ENCODE measurements at places on chromosomes 16 and 17.
A peak's percentile ranks its signal among the peaks of the same experiment; 100 is the strongest.

DNA sequence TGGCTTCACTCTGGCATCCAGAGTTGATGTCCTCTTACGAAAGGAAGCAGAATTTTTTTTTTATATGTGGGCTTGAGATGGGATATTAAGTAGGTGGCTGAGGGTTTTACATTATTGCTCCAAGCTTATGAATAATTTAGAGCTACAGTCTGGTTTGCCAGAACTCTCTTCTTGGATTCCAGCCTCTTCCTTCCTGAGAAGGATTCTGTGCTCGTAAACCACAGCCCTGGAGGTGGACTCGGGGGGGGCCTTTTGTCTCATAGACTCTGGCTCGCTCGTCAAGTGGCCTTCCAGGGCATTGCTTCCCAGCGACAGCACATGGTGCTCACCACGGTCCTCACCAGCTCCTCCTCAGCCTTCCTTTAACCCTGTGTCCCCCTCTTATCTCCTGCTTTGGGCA, 43.2 kb downstream of the TMEM11 start:
- no peak for DNase-seq

GRCh38 chr16:26129997-26130396, 438.2 kb downstream of the HS3ST4 start:
- DNase-seq = no peak

- DNase-seq = peak; percentile 37
Measured at GRCh38 chr16:75097941-75098901, 18.4 kb downstream of the LDHD start.

DNA sequence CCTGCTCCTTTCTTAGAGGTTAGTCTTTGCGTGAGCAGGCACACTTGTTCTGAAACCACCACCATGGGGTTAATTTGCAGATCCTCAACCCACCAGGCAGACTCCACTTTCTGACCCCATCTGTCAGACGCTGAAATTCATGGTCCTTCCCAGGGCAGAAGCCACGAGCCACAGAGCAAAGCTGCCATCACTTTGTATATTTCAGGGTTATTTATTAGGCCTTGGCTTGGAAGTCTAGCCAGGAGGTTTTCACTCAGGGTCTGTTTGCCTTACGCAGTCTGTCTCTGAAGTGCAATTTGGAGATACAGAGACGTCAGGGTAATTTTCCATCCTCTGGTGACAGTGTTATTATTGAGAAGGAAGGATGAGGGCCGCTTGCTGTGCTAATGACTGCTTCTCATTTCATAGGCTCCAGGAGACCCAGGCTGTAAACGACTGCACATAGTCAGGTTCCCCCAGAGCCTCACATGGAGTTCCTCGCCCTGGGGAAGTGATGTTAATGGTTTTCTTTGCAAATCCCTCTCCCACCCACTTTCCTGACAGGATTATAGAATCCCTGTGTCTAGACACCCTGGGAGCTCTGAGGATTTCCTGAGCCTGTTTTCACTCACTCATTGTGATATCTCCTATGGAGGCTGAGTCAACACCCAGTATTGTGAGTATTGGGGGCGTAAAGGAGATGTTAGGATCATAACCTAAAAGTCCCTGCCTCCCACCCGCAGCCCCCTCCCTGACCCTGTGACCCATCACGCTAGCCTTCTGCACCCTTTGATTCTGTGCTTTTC, 269.0 kb downstream of the ABCC12 start:
- DNase-seq = no peak

DNA sequence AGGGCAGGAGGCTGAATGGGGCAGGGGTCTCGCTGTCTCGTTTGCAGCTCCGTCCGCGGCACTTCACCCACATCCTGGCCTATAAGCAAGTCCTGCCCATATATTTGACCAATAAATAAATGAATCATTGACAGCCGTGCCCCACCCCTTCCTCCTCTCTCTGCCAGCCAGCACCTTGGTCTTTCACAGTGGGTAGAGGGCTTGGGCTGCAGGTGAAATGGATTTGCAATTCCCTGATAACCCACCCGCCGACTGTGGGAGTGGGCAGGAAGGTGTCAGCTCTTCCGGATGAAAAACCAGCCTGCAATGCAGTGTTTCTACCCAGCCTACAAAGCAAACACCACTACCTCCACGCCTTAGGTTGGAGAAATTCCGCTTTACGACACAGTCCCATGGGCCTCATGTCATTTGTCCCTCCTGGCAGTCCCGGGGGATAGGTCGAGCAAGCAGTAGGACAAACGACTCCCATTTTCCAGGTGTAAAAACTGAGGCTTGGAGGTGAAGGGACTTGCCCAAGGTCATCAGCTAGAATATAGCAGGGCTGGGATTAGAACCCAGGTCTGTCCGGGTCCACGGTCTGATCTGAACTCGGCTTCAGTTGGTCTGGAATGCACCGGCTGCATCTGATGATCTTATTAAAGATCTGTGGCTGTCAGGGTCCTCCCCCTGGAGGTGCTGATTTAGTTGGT, 79.0 kb downstream of the ABCC1 start:
- no peak for DNase-seq

- no peak for DNase-seq
Measured at GRCh38 chr17:6498356-6498755, 54.1 kb downstream of the PIMREG start.

DNA sequence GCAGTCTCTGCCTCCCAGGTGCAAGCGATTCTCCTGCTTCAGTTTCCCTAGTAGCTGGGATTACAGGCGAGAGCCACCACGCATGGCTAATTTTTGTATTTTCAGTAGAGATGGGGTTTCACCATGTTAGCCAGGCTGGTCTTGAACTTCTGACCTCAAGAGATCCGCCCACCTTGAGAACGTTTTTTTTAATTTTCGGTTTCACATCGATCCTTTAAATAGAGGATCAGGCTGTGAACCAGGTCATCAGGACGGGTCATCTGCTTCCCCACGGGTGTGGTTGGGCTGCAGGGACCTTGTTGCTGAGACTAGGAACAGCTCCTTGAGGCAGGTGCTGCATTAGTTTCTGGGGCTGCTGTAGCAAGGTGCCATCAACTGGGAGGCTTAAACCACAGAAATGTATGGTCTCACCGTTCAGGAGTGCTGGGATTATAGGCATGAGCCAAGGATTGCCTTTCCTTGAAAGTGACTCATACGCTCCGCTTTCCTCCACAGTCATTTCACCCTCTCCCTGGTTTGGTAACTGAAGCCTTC, 7.9 kb upstream of the NAGPA start:
- no peak for DNase-seq

DNA sequence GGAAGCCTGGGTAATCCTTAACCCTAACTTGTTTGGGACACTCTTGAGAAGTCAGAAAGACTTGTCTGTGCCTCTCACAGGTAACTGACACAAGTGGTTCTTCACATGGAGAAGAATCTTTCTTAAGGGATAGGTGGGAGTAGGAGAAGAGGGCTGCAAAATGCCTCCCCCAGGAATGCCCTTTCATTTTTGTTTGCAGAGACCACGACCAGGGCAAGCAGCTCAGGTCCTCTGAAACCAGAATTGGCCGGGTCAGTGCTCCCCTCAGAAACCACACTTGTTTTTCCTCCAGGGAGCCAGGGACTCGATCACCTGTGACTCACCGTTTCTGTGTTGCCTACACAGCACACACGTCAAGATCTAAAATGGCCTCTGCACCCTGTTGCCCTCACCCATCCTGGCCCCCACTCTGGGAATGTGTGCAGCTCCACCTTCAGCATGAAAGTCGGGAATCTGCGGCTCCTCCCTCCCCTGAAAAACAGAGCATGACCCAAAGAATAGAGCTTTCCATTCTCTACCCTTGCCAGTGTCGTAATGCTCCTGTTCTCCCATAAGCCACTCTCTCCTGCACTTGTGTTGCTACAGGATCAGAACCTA, 36.1 kb downstream of the HNF1B start:
- DNase-seq = no peak

DNA sequence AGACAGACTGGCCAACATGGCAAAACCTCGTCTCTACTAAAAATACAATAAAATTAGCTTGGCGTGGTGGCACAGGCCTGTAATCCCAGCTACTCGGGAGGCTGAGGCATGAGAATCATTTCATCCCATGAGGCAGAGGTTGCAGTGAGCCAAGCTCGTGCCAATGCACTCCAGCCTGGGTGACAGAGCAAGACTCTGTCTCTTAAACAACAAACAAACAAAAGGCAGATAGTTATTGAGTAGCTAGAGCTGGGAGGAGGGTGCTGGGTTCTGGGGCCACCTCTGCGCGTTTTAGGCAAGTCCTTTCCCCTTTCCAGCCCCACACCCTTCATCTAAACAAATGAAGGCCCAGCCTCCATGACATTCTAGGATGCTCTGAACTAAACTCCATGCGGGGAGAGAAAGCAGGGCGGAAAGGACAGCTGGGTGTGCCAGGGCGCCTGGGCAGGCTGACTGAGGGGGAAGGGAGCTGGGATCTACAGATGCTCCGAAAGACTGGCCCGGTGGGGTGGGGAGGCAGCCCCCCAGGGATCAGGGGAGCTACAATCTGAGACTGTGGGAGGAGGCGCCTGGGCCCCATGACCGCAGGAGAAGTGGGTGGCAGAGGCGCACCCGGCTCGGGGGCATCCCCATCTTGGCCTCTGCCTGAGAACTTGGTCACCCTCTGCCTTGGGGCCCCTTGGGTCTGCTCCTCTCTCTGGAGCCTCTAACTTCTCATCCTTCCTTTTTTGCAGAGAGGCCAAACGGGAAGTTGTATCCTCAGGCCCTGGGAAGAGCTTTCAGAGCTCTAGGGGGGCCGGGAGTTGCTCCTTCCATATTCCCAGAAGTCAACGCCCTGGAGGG, 910 bp downstream of the ITGAL start:
- DNase-seq = no peak

DNA sequence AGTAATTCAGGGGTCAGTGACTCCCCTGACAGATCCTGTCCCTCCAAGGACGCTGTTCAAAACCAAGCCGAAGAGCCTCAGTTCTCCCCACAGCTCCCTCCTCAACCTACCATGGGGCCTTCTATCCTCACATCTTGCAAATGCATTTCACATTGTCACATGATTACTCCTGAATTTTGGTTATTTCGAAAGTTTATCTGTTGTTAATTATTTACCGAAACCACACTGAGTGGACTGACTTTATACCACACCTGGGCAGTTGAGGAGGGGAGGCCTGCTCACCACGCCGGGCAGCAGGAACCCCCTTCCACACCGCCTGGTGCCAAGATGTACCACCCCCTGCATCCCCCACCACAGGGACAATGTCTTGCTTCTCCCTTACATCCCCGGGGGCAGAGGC, 4.7 kb downstream of the TIMP2 start:
- DNase-seq = no peak

GRCh38 chr17:69717214-69717613, 302.7 kb downstream of the MAP2K6 start:
- no peak for DNase-seq

DNA sequence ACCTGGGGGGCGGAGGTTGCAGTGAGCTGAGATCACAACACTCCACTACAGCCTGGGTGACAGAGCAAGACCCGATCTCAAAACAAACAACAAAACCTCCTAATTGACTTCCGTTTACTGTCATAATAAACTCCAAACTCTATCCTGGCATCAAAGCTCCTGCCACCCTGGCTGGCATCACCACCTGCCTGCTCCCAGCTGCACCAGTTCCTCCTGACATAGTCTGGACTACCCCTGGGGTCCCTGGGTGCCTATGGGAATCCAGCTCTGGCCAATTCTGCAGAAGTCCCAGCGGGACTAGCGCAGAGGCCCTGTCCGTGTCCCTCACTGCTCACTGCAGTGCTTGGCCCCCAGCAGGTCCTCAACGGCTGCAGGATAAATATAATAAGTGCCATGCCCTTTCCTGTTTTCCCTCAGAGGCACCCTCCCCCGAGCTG, 723 bp downstream of the NTHL1 start:
- DNase-seq = no peak

All from stimulated activated CD4-positive, alpha-beta T cell treated with anti-CD3 and anti-CD28 coated beads, Interleukin-1b, Interleukin-23, amount 100 ng/mL, for 1 hour (primary cell).